Activated T-cell treated with anti-CD3 and anti-CD28 coated beads, Interleukin-2, amount 50 U/mL, for 4 hours (primary cell): ENCODE measurements at places on chromosomes 4 and X. TPM values are rescaled to one million over a fixed set of nuclear protein-coding genes. Genes with fewer than 3 reads are reported as not detected.

DNA sequence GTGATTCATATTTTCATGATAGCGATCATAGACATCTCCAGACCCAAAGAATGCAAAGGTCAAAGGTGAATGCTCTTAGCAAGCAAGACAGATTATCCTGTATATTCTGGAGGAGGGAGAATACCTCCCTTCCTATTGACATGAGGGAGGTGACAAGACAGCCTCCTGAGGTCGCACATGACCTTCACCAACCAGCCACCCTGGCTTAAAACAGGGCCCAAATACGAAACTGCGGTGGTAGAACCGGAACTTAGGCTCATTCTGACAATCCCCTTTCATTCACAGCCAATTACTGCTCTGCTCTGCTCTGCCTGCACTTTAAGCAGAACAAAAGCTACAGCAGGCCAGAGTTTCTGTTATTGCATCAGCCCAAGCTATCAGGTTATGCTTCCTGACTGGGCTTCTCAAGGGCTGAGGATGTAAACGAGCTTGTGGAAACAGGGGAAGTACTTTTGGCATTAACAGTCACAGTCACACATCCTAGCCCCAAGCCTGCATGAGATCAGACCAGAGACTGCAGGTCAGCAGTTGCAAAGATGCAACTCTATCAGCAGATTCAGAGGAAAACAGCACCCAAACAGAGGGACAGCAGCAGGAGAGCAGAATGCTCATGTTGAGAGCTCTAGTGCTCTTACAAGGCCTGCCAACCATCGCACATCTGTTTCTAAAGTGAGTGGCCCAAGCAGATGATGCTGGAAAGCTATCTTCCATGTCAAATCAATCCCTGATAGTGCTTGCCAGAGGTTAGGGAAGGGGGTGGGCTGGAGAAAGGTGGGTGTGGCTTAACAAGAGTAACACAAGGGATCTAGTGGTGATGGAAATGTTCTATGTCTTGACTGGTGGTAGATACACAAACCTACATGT lies 51.3 kb upstream of the MAP3K15 start:
- no peak for DNase-seq

DNA sequence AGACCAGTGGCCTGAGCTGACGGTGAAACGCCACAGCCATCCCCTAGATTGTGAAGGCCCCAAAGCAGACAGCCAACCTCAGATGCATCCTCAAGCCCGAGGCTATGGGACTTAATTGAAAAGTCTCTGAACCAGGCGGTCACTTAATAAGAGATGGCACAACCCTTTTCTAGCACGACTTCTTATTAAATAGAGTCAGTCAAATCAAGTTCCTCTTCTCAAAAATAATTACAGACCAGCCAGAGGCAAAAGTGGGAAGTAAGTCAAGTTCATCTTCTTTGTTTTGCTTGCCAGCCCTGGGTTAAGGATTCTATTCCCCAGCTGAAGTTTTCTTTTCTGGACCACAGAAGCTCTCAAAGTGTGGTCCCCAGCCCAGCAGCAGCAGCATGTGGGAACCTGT lies 9.7 kb upstream of the SH3KBP1 start:
- DNase-seq: no peak

DNA sequence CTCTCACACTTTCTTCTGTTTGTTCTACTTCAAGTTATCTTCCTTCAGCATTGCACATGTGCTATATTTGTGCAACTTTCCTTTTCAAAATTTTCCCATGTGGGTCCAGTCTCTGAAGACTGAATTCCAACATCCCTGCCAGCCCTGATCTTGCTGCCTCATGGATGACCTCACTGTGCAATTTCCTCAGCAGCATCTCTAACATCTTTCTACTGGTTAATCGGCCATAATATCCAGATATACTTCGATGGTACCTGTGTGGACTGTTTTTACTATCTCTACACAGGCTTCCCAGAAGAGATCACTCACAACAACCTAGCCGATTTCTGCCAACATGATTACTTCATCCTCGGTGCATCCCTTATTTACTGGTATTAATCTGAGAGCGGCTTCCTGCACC lies 41.5 kb downstream of the GPM6A start:
- DNase-seq: no peak

DNA sequence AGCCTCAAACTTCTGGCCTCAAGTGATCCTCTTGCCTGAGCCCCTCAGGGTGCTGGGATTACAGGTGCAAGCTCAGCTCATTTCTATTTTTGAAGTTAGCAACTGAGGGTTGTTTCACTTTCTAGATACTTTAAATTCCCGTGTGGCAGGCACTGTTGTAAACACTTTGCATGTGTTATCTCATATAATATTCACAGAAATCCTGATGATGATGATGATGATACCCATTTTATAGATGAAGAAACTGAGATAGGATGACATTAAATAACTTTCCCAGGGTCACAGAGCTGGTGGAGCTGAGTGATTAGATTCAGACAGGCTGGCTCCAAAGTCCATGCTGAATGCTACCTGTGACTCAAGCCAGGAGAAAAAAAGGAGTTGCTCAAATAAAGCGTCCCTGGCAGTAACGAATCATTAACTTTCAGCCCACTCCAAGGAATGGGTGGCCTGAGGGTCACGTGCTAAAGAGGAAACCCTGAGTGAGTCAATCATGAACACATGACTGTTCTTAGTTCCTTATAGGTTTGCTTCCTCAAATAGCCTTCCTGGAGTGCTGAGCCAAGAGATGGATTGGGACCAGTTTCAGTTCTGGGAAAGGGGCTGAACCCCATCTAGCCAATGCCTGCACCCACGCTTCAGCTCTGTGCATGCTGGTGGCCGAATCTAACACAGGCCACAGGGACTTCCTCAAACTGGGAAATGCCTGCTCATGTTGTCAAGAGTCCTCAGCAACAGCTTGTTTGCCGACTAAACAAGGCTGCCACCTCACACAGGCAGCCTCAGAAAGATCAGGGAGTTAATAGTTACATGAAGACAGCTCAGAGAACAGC lies 52.8 kb downstream of the RBM47 start:
- DNase-seq: no peak

- DNase-seq: no peak
Observed at GRCh38 chrX:13927175-13927574, 102.5 kb downstream of the GEMIN8 start.

DNA sequence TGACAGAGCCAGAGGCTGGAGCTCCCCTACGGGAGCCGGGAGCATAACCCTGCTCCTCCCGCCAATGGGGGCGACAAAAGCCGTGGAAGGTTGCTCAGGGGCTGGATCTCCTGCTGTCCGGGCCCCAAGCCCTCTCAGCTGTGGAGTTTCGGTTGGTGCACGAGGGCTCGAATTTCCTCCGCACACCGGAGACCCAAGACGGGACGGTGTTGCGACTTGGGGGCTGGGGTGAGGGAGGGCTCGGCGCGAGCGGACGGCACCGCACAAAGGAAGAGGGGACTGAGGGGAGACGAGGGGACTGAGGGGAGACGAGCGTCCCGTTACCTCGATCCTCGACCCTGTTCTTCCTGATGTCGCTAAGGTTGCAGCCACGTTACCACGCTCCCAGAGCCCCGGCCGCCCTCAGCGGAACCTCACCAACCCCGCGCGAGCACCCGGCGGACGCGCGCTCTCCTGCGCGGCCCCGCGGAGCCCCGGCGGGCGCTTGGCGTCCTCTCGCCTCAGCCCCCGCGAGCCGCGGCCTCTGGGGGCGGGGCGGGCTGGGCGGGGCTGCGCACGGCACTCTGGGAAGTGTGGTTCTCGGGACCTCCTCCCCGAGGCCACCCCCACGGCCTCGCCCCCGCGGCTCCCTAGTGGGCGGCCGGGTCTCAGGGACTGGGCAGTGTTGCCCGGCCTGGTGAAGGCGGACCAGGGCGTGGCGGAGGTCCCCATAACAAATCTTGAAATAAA lies at the start of gene KLHL8:
KLHL8 (minus strand) TSS at position 525 of the 729 bp plus-strand sequence. CDS start 25,079 bp downstream, outside the sequence.
- peak; percentile 83 for DNase-seq

- DNase-seq: no peak
Observed at GRCh38 chr4:102139132-102139573, 206.1 kb downstream of the SLC39A8 start.

DNA sequence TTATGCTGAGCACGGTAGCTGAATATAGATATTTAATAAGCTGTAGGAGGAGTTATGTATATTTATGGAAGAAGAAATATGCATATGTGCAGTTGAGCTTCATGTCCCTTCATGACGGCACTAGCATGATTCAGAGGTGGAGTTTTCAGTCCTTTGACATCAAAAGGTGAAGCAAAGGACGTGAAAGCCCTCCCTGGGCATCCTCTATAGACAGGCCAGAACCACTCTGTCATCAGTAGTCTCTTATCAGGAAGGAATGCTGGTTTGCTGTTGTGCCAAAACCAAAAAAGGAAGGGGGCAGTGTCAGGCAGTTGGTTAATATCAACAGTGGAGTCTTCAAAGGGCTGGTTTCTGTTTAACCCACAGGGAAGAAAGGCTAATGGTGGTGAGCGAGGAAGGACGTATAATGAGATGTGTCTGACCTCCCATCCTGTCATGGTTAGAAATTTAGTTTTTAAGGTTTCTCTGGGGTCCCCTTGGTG lies 23.5 kb upstream of the IL2 start:
- no peak for DNase-seq

GRCh38 chr4:112341033-112341432 lies 43.9 kb downstream of the ALPK1 start:
- no peak for DNase-seq

GRCh38 chr4:15131551-15131950 lies 129.3 kb downstream of the CPEB2 start:
- DNase-seq: no peak

DNA sequence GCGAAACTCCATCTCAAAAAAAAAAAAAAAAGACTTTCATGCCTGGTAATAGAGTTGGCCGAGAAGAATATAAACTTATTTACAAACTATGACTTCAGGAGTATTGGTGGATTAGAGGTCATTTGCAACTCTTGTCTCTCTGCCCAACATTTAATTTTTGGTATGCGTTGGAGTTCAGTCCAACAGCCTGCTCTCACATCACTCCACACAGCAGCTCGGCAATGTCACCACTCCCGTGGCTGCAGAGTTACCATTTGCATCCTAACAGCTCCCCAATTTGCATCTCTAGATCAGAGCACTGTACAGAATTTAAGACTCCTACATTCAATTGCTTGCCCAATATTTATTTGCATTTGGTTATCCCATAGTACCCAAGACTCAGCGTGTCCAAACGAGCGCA lies 40.9 kb upstream of the AP1AR start:
- no peak for DNase-seq

DNA sequence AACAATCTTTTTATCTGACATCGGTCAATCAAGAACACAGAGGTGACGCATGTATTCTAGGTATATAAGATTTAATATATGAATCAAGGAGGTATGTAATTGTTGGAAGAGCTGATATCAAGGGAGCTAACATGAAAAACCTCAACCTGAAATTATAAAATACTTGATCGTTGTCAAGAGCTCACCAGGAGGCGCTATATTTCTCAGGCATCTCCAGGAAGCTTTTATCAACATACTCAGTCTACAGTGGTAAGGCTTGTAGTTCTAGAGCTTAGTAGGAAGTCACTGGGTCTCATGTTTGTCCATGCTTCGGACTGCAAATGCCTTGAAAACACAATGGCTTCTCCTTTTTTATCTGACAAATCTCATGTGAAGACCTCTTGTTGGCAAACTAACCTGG lies 156.1 kb downstream of the GRXCR1 start:
- DNase-seq: no peak

DNA sequence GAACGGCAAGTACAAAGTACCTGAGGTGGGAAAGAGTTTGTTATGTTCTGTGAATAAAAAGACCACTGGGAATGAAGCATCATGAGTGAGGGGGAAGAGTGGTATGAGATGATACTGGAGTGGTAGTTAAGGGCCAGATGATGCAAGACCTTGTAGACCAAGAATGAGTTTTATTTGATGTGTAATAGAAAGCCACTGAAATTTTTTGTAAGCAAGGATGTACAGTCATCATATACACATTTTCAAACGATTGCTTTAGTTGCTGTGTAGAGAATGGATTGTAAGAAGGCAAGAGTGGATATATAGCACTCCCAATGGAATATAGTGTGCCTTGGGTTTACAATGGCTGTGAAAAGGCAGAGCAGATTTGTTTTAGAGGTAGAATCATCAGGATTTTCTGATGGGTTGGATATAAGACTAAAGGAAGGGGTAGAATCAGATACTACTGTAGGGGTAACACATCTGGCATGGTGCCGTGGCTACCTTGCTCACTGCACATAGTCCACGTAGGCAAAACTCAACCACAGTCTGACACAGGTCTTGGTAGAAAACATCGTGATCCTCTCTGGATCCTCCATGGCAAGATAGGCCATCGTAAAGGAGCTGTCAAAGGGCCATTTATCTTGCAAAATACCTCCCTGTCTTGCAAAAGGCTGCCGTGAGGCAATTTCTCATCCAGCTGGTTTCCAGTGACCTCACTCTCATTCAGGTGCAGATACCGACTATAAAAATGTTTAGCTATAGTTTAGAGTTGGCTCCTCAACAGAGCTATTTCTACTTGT lies 14.9 kb downstream of the TIFA start:
- no peak for DNase-seq

DNA sequence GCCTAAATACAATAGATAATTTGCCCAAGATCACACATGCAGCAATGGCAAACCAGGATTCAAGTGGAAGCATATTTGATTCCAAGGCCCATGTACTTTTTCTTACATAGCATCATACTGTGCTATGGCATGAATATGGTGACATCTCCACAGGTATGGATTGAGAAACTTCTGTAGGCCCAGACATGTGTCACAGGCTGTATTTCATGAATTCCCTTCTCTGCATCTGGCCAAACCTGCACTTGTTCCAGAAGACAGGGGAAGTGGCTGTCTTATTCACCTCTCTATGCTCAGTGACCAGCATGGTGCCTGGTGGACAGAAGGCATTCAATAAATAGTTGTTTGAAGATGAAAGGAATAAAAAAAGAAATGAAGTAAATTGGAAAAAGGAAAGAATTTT lies 77.3 kb upstream of the TMEM164 start:
- DNase-seq: no peak

The ZCCHC12 gene
- total RNA-seq: 1.3 TPM

The SFRP2 gene
- 0.68 TPM for total RNA-seq

The CPLX1 gene
- 0.50 TPM for total RNA-seq

The MAGEA2B gene
- not detected for total RNA-seq

The UGT2B15 gene
- total RNA-seq: 0.18 TPM
